ENCODE measurements at places on chromosomes 3 and 15. TPM values are rescaled to one million over a fixed set of nuclear protein-coding genes. Genes with fewer than 3 reads are reported as not detected.
A peak's percentile ranks its signal among the peaks of the same experiment; 100 is the strongest.

The PCOLCE2 gene
- 2.3 TPM for total RNA-seq

GRCh38 chr3:144552346-144553057 lies 580.9 kb downstream of the DIPK2A start:
- no peaks in the 10 kb centered on the region for H3K4me1 ChIP-seq
- DNase-seq: no peak
- no peaks in the 10 kb centered on the region for H3K36me3 ChIP-seq
- no peak overlapping the region for H3K27ac ChIP-seq
- no peak overlapping the region for H3K4me3 ChIP-seq

- H3K27me3 ChIP-seq: no peaks in the 10 kb centered on the region
- H3K36me3 ChIP-seq: peaks cover 12% of the 10 kb centered on the region
- peaks cover 14% of the 10 kb centered on the region for H3K4me1 ChIP-seq
- H3K4me3 ChIP-seq: peak overlapping the region; percentile 79
- H3K27ac ChIP-seq: peak overlapping the region; percentile 91
Observed at GRCh38 chr3:10319804-10320203, 1.1 kb downstream of the SEC13 start.

- no peaks in the 10 kb centered on the region for H3K4me1 ChIP-seq
- no peaks in the 10 kb centered on the region for H3K27me3 ChIP-seq
- no peak for DNase-seq
- H3K36me3 ChIP-seq: no peaks in the 10 kb centered on the region
- H3K4me3 ChIP-seq: no peak overlapping the region
- H3K27ac ChIP-seq: no peak overlapping the region
Observed at GRCh38 chr15:77846986-77847385, 214.3 kb upstream of the LINGO1 start.

The KLHL40 gene
- total RNA-seq: not detected
